Hepatocyte (in vitro differentiated cells): ENCODE measurements at places on chromosomes 6 and 20. TPM values are rescaled to one million over a fixed set of nuclear protein-coding genes. Genes with fewer than 3 reads are reported as not detected.

FOXS1 gene
- total RNA-seq, result 0.64 and 0.87 TPM in 2 replicates

GRCh38 chr6:107561306-107561705 lies 71.4 kb downstream of the SOBP start:
- no peaks in the 10 kb centered on the region for H3K36me3 ChIP-seq
- H3K27ac ChIP-seq, result no peak overlapping the region
- H3K27me3 ChIP-seq, result no peaks in the 10 kb centered on the region
- no peak overlapping the region for H3K4me3 ChIP-seq

DNA sequence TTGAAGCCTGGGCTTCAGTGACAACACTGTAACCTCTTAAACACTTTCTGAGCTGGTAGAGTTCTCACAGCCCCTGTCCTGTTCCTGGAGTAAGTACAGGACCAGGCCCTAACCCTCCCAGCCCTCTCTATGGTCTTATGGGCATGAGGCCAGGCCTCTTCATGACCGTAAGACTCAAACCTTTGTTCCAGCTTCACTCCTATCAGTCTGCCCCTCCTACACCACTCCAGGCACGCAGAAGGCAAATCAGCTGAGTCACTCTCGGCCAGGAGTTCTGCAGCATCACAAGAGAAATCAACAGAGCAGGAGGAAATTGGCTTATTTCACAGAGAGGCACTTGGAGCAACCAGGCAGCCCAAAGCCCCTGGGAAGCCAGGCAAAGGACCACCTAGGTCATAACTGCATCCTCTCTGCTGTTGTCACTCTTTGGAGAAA lies 25.3 kb upstream of the CHD6 start:
- no peak overlapping the region for H3K4me3 ChIP-seq
- peak; percentile 80 for DNase-seq
- peak overlapping the region; percentile 90 for H3K27ac ChIP-seq
- H3K36me3 ChIP-seq, result no peaks in the 10 kb centered on the region

DNA sequence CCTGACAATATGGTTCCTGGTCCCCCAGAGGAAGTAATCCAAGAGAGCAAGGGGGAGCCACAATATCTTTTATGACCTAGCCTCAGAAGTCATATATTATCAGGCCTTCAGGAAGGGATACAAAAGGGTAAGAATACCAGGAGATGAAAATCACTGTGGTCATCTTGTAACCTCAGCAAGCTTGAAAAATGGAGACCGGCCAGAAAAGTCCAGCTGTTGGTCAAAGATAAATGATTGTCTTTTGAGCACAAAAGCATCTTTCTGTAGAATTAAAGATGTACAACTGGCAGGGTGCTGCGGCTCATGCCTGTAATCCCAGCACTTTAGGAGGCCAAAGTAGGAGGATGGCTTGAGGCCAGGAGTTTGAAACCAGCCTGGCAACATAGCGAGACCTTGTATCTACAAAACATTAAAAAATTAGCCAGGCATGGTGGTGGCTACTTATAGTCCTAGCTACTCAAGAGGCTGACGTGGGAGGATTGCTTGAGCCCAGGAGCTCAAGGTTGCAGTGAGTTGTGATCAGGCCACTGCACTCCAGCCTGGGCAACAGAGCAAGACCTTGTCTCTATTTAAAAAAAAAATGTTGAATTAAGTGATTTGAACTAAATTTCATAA lies 118.0 kb upstream of the MARCKS start:
- DNase-seq, result no peak
- no peaks in the 10 kb centered on the region for H3K27me3 ChIP-seq

DNA sequence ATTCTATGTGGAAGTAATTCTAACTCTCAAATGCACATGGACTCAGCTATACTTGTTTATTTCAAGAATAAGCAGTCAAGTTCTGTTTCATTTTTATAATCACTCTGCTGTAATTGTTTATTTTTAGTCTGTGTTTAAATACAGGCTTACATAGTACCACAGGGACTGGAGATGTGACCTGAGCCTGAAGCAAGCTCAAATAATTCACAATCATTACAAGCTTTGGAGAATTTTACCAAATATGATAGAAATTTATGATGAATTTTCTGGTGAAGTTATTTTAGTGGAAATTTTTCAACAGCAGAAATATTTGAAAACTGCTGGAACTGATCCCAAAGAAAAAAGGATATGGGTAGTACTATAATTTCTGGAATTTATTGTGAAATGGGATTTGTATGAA lies 41.6 kb upstream of the DSE start:
- no peaks in the 10 kb centered on the region for H3K27me3 ChIP-seq
- H3K27ac ChIP-seq, result no peak overlapping the region
- no peaks in the 10 kb centered on the region for H3K36me3 ChIP-seq
- H3K4me3 ChIP-seq, result no peak overlapping the region
- DNase-seq, result no peak

DNA sequence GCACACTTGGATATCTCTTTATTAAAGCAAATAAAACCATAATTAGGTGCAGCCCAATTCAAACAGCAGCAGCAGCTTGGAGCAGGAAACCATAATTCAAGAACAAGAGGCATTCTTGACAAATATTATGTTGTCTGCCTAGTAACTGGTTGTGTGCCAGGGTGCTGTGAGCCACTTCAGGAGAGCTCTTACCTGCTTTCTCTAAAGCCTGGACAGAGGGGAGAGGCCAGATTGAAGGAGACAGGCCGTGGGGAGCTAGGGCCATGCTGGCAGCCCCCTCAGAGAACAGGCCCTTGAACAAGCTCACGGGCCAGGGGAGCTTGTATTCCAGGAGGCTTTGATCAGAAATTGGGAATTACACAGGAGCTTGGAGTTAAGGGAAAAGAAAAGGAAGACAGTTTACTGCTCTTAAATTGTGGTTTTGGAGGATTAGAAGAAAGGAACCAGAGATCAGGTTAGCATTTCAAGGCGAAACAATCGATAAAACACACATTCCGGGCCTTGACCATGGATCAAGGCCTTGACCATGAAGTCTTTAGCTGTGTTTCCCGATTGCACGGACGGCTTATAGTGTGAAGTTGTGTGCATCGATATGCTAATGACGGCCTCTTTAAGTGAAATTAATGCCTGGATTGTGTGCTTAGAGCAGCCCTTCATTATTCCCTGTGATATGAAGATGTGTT lies 69.8 kb upstream of the NKX2-2 start:
- no peak overlapping the region for H3K27ac ChIP-seq
- DNase-seq, result no peak

DNA sequence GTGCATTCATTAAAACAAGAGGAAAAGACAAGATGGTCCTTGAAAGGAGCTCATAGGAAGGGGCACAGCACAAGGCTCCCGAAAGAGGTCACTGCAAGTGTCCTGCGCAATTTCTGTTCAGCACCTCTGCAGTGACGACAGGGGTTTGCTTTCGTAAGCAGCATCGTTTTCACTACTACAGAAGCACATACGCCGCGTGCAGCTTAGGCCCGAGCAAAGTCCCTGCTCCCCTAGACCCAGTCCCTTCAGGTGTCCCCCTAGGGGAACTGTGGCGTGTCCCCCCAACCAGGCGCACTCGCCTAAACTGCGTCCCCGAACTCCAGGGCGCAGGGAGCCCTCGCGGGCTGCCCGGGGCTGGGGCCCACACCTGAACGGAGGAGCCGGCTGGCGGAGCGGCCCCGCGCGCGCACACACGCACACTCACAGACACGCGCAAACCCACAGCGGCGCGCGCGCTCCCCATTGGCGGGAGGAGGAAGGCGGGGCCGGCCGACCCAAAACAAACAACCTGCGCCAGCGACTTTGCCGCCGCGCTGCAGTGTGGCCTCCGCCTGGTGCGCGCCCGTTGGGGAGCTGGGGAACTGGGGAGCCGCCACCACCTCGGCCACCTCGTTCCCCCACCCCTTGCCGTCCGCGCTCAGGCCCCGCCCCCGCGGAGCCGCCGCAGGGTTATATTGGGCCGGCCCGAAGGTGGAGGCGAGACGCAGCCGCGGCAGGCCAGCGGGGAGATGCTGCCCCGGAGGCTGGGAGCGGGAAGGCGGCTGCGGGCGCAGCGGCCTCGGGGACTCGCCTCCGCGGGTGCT lies at the start of gene FOXQ1:
TSS of gene FOXQ1 (plus strand) at position 699 of the 803 bp plus-strand sequence. CDS start 607 bp downstream, outside the sequence.
- H3K27ac ChIP-seq, result peak within 1 kb of the TSS; percentile 78
- peaks cover 62% of the 10 kb centered on the region for H3K27me3 ChIP-seq

FAXC gene
- total RNA-seq, result 5.3 and 8.9 TPM in 2 replicates

DNA sequence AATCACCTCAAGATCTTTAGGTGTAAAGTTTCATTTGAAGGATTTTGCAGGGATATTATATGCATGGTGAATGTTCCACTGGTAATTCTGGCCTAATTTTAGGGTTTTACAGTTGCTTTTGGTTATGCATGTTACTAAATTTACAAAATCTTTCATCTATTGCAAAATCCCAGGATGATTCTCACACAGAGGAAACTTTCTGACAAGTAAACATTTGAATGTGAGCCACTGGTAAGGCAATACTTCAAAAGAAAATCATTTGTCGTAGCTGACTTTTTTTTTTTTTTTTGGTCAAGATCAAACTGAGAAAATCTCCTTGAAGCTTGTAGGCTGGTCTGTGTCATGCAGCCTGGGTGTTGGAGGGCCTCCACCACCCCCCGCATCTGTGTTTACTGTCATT lies 141.9 kb upstream of the EXOC2 start:
- no peaks in the 10 kb centered on the region for H3K36me3 ChIP-seq
- no peaks in the 10 kb centered on the region for H3K27me3 ChIP-seq
- H3K4me3 ChIP-seq, result no peak overlapping the region
- H3K4me1 ChIP-seq, result peaks cover 28% of the 10 kb centered on the region
- H3K27ac ChIP-seq, result peak overlapping the region; percentile 73
- no peak for DNase-seq

DNA sequence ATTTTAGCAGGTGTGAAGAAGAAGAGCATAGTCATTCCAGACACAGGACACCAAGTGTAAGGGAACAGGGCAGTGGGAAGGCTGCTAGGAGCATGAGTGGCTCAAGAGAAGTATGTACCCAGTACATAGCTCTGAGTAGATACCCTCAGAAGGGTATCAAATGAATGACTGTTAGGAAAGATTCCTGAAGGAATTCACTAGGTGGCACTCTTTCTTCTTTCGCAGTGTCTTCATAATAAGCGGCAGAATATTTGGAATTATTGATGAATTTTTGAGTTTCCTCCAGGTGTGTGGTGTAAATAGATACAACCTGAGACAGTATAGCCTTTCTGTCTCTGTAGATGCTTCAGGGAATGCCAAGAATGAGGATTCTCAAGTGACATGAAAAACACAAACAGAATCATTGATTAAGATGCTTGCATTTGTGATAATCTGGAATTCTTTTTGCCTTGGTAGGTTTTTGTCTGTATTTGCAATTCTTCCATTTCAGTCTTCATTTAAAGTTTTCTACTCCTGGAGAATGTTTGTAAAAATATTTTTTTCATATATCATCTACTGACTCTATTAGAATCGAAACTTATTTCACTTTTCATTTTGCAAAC lies 264.3 kb upstream of the RIMS1 start:
- H3K36me3 ChIP-seq, result no peaks in the 10 kb centered on the region
- no peaks in the 10 kb centered on the region for H3K4me1 ChIP-seq
- DNase-seq, result peak; percentile 30
- H3K27me3 ChIP-seq, result no peaks in the 10 kb centered on the region

- H3K4me3 ChIP-seq, result no peak overlapping the region
- no peaks in the 10 kb centered on the region for H3K4me1 ChIP-seq
- H3K27me3 ChIP-seq, result no peaks in the 10 kb centered on the region
- H3K36me3 ChIP-seq, result no peaks in the 10 kb centered on the region
Observed at GRCh38 chr6:29610540-29610939, 22.4 kb downstream of the GABBR1 start.

GRCh38 chr6:108895571-108895970 lies 47.3 kb downstream of the ARMC2 start:
- no peaks in the 10 kb centered on the region for H3K36me3 ChIP-seq
- no peak overlapping the region for H3K4me3 ChIP-seq
- H3K27ac ChIP-seq, result peak overlapping the region; percentile 55
- H3K27me3 ChIP-seq, result no peaks in the 10 kb centered on the region

DNA sequence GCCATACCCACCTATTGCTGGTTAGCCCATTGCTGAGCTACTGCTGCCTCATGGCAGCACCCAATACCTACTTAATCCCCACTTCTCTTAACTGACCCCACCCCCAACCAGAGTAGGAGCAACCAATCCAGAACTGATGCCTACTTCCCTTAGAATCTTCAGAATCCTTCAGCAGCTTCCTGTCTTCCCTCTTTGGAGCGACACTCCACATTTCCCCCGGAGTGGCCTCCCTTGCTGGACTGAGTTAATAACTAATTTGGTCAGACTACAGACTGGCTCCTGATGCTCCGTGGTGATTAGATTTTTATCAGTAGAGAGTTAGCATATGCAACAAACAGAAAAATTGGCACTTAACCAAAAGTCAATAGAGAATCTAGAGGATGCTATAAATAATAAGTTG lies 51.2 kb upstream of the UBR2 start:
- no peaks in the 10 kb centered on the region for H3K27me3 ChIP-seq
- no peak overlapping the region for H3K4me3 ChIP-seq
- DNase-seq, result no peak
- H3K27ac ChIP-seq, result no peak overlapping the region
- H3K36me3 ChIP-seq, result no peaks in the 10 kb centered on the region
- H3K4me1 ChIP-seq, result no peaks in the 10 kb centered on the region

DNA sequence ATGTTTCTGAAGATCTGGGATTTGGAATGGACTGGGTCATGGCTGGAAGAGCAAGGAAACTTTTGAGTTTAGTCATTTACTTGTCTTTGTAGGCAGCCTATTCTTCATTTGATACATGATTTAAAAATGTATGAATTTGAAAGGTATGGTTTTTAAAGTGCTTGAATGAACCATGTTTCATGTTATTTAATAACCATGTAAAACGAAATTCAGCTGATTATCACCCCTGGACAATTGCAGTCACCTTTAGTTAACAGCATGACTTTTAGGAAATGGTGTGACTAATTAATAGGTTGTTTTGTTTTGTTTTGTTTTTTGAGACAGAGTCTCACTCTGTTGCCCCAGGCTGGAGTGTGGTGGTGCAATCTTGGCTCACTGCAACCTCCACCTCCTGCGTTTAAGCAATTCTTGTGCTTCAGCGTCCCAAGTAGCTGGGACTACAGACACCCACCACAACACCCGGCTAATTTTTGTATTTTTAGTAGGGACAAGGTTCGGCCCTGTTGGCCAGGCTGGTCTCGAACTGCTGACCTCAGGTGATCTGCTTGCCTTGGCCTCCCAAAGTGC lies 2.1 kb downstream of the STX11 start:
- H3K36me3 ChIP-seq, result no peaks in the 10 kb centered on the region
- DNase-seq, result no peak
- no peak overlapping the region for H3K4me3 ChIP-seq
- no peak overlapping the region for H3K27ac ChIP-seq
- H3K4me1 ChIP-seq, result peaks cover 14% of the 10 kb centered on the region
- peaks cover 49% of the 10 kb centered on the region for H3K27me3 ChIP-seq

- DNase-seq, result no peak
- H3K27ac ChIP-seq, result no peak overlapping the region
- no peak overlapping the region for H3K4me3 ChIP-seq
- H3K4me1 ChIP-seq, result peaks cover 4% of the 10 kb centered on the region
- H3K27me3 ChIP-seq, result no peaks in the 10 kb centered on the region
Observed at GRCh38 chr6:31922942-31923341, 4.6 kb upstream of the C2 start.

ADTRP gene
- 9.8 and 10.0 TPM in 2 replicates for total RNA-seq

PSMG4 gene
- total RNA-seq, result 8.1 and 15.5 TPM in 2 replicates
